ENCODE measurements at places on chromosomes 13 and 19. TPM values are rescaled to one million over a fixed set of nuclear protein-coding genes. Genes with fewer than 3 reads are reported as not detected.

DNA sequence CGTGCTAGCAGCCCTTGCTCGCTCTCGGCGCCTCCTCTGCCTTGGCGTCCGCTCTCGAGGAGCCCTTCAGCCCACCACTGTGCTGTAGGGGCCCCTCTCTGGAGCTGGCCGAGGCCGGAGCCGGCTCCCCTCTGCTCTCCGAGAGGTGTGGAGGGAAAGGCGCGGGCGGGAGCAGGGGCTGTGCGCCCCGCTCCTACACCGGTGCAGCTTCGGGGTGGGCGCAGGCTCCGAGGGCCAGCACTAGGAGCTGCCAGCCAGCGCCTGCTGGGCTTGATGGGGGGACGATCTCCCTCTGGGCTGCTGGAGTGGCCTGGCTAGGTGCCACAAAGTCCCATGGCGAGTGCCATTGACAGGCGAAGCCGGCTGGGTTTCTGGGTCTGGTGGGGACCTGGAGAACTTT lies 365.5 kb downstream of the SLITRK1 start:
- DNase-seq = no peak

DNA sequence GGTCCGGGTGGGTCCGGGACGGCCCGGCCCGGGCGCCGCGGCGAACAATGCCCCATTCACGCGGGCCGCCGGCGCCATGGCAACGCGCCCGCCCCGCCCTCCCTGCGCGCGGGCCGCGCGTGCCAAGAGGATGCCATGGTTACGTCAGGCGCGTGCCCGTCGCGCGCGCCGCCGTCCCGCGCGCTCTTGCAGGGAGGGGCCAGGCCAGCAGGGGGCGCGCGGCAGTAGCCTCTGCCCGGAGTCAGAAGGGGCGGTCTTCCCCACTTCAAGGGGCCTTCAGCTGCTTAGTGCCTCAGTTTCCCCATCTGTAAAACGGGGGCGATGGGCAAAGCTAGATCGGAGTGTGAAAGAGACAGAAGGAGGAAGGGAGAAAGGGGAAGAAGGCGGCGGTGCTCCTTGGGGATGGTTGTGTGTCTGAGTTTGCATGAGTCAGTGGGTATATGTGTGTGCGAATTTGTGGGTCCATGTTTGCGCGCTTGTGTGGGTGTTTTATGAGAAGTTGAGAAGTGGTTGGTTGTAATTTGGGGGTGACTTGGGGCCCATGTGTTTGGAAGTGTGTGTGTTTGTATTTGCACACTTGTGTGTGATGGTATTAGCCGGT lies 11.6 kb upstream of the NFIX start:
- peak; percentile 71 for DNase-seq

ATP4B gene
- total RNA-seq = not detected

- DNase-seq = peak; percentile 78
Measured at GRCh38 chr13:51764184-51765141, 39.5 kb downstream of the DHRS12 start.

DNA sequence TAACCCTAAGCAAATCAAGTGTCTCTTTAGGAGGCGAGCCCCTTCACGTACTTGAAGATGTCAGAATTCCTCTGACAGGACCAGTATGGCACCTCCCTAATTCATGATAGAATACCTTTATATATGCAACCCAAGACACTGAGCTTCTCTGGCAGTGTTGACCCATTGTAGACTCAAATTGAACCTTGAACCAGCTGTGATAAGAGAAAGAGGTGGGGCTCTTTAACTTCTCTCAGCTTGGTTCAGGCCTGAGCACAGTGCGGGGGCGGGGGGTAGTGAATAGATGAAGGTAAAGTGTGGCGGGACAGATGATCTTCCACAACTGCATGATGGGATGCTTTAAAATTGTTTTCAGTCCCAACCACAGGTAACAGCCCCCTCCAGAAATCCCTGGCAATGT lies 12.1 kb downstream of the MBNL2 start:
- DNase-seq = no peak

GRCh38 chr19:45499196-45500180 lies 1.2 kb downstream of the PPM1N start:
- DNase-seq = no peak
